ENCODE measurements at places on chromosomes 16 and 17.
A peak's percentile ranks its signal among the peaks of the same experiment; 100 is the strongest.

GRCh38 chr16:68074850-68075555, 10.2 kb upstream of the NFATC3 start:
- DNase-seq: peak; percentile 73

- no peak for DNase-seq
Measured at GRCh38 chr16:27644165-27644564, 94.2 kb downstream of the KATNIP start.

- no peak for DNase-seq
Measured at GRCh38 chr17:61420052-61420451, 20.4 kb downstream of the TBX2 start.

GRCh38 chr17:77707546-77707945, 251.0 kb upstream of the TNRC6C start:
- DNase-seq: no peak

DNA sequence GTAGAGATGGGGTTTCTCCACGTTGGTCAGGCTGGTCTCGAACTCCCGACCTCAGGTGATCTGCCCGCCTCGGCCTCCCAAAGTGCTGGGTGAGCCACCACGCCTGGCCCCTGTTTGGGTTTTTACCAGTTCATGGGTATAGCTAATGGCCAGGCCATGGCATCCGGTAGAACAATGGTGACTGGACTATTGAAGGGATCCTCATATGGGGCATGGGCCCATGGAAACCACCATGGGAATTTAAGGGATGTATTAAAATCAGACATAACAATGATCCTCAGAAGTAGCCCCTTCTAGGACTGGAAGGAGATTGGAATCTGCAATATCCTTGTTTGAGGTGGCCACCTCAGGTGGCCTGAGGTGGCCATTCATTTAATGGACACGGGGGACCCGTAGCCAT, 17.5 kb upstream of the GUCY2D start:
- DNase-seq: no peak

GRCh38 chr16:3822366-3823045, 58.0 kb downstream of the CREBBP start:
- no peak for DNase-seq

GRCh38 chr17:10118788-10119130, 79.6 kb downstream of the GAS7 start:
- no peak for DNase-seq

GRCh38 chr16:83781-84615, 6.0 kb downstream of the MPG start:
- no peak for DNase-seq
